ENCODE measurements at places on chromosomes 3 and 15.

DNA sequence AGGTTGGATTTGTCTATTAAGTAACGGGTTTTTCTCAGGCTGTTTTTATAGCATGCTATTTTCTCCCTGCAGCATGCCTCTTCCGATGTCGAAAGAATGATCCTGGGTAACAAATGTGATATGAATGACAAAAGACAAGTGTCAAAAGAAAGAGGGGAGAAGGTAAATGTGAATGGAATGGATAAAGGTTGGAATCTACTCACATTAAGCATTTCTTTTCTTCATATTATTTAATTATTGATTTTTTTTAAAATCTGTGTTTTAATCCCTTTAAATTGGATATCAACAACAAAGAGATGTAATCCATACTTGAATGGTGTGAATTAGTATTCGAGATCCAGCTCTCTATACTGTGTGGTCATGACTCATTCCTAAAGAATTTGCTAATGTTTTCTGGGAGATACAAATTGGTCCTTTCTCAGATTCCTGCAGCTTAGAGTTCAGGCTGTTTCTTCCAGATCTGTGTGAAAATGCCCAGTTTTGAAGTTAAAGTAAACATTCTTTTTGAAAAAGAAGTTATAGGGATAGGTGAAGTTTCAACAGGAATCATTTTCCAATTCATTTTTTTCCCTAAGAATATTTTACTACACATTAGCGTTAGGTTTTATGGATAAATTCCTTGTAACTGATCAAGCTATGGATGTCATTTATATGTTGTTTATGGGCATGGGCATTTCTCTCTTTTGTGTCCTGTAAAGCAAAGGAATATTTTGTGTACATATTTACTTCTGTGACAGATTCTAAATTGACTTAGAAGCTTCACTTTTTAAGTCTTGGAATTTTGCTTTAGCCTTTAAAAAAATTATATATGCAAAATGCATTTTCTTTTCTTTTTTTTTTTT lies 20.8 kb upstream of the APH1B start:
- DNase-seq, result peak; percentile 87

- no peak for DNase-seq
These were observed 41.2 kb upstream of the LINGO1 start for GRCh38 chr15:77673866-77674265.

GRCh38 chr3:174002543-174002942 lies 605.0 kb downstream of the NLGN1 start:
- peak; percentile 53 for DNase-seq

DNA sequence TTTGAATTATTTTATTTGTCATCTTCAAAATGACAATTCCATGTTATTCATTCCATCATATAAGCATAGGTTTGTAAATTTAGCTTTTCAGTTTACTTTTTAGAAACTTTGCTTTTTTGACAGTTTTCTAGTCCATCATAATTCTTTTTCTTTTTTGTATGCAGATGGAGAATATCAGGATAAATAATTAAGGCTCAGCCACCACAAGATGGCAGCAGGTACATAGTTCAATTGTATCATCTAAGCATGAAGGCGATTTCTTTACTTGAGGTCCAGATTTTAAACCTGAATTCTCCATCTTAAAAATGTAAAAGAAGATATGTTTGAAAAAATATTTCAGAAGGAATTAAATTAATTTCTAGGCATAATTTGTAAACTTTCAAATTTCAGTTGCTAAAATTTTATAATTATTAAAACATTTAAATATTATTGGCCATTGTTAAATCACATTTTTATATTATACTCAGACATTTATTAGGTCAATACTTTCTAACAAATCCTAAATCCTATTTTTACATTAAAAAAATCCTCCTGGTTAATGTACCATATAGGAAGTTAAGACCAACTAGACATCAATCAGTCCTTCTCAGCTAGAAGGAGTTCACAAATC lies 15.1 kb downstream of the PLSCR5 start:
- DNase-seq, result peak; percentile 67

DNA sequence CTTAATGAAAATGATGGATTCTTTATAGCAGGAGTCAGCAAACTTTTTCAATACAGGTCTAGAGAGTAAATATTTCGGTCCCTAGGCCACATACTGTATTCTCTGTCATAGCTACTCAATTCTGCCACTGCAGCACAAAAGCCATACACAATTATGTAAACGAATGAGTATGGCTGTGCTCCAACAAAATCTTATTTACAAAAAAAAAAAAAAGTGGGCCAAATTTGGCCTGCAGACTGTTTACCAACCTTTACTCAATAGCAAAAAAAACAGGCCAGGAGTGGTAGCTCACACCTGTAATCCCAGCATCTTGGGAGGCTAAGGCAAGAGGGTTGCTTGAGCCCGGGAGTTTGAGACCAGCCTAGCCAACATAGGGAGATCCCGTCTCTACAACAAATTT lies 41.1 kb downstream of the TTBK2 start:
- DNase-seq, result no peak

GRCh38 chr3:32467333-32468070 lies 35.1 kb downstream of the CMTM6 start:
- peak; percentile 58 for DNase-seq

- no peak for DNase-seq
These were observed 22.9 kb upstream of the DCLK3 start for GRCh38 chr3:36786921-36787890.

GRCh38 chr3:195312714-195313113 lies 41.8 kb upstream of the XXYLT1 start:
- DNase-seq, result no peak

- DNase-seq, result peak; percentile 54
These were observed 6.5 kb upstream of the CRYBG3 start for GRCh38 chr3:97815149-97815917.

DNA sequence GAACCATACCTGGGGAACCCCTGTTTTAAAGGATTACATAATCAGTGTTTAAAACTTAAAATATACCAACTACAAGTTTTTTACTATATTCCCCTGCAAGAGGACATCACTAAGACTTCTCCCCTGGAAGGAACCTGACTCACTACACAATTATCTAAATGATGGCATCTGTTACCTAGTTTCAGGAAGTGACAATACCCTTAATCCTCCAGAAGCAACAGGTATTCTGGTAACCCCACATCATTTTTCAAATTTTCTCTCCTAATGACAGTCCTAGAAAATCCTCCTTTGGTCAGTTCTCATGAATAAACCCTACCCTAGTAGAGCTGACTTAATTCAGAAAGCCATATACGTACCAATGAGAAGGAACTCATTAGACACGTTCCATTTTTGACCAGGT lies 78.4 kb downstream of the RFX7 start:
- DNase-seq, result peak; percentile 5

GRCh38 chr3:153714016-153714415 lies 407.2 kb upstream of the ARHGEF26 start:
- no peak for DNase-seq

DNA sequence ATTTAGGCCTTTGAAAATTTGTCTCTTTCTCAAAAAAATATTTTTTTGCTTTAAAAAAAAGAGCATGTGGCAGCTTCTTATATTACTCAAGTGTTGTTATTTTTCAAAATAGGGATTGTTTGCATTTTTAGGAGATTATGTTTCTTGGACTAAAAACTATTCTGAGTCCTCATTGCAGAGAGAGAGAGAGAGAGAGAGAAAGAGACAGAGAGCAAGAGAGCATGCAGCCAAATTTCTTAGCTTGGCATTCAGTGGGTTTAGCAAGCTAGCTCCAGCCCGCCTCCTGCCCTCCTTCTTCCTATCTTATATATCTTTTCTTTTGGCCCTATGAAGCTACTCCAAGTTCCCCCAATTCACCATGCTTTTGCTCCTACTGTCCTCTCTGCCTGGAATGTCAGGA lies 55.7 kb downstream of the CEMIP start:
- no peak for DNase-seq

GRCh38 chr3:32469151-32469874 lies 33.3 kb downstream of the CMTM6 start:
- DNase-seq, result no peak

GRCh38 chr3:67381667-67382272 lies 272.6 kb downstream of the SUCLG2 start:
- peak; percentile 53 for DNase-seq

- no peak for DNase-seq
These were observed 72.3 kb upstream of the BNC1 start for GRCh38 chr15:83356501-83357399.

GRCh38 chr15:89096664-89097063 lies 8.4 kb downstream of the ABHD2 start:
- DNase-seq, result no peak

DNA sequence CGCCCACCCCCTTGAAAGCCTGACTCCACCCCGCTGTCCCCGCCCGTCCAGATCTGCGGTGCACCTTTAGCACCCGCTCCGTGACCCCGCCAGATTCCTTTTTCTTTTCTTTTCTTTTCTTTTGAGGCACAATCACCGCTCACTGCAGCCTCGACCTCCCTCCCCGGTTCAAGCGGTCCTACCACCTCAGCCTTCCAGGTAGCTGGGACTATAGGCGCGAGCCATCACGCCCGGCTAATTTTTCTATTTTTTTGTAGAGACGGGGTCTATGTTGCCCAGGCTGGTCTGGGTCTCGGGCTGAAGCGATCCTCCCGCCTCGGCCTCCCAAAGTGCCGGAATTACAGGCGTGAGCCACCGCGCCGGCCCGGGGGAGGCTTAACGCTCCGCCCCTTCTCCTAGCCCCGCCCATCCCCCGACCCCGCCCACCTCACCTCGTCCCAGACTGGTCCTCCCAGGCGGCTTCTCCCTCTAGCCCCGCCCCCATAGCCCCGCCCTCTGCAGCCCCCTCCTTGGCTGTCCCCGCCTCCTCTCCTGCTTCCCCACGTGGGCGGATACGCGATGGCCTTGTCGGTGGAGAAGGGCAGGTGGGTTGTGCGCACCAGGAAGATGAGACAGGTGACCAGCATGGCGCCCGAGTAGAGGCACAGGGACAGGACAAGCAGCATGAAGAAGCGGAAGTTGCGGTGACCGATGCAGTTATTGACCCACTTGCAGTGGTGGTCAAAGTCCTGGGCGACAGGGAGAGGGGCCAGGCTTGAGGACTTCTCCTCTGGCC lies 3.2 kb downstream of the ZDHHC19 start:
- DNase-seq, result peak; percentile 34

DNA sequence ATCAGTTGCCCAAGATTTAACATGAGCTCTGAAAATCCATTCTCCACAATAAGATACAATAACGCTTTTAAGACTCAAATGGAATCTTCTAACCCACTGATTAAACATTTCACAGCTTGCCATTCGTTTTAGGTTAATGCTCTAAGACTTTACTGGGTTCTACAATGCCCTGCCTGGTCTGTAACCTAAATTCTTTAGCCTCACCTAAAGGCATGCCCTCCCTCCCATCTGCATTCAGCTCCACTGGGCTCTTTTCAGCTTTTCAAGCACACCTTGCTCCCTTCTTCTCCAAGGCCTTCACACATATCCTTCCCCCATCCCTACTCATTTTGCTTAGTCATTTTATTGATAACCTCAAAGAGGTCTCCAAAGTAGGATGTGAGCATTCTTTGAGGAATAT lies 290.9 kb downstream of the LSAMP start:
- no peak for DNase-seq

- DNase-seq, result no peak
These were observed 461.6 kb downstream of the PYDC2 start for GRCh38 chr3:191922570-191922969.

- peak; percentile 69 for DNase-seq
These were observed 21.2 kb upstream of the CRBN start for GRCh38 chr3:3200632-3201212.

- DNase-seq, result no peak
These were observed 2.8 kb downstream of the SEC62 start for GRCh38 chr3:169969174-169970095.

GRCh38 chr15:79283252-79284048 lies 928 bp downstream of the ANKRD34C start:
- peak; percentile 9 for DNase-seq

GRCh38 chr3:140010391-140010790 lies 75.4 kb downstream of the CLSTN2 start:
- DNase-seq, result no peak

GRCh38 chr15:57489122-57489521 lies 102.6 kb upstream of the MYZAP start:
- no peak for DNase-seq

DNA sequence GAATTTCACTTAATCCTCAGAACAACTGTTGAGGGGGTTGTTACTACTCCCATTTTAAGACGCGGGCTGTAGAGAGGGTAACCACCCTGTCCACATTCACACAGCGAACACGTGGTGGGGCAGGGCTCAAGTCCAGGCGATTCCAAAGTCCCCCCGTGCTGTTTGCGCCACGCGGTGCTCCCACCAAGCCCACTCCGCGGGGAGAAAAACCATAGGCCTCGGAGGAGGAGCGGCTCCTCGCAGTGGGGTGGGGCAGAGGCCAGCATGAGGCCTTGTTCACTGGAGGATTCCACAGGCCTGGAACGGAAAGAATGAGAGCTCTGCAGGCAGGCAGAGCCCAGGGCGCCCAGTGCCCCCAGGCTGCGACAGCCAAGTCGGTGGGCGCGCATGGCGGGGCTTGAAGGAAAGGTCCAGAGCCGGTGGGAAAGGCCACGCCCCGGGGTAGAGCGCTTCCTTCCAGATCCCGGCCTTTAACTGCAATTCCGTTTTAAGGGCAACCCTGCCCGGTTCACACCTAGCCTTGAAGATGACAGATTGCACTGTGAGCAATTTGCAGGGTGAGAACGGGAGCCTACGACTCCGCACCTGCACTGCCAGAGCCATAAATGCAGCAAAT lies 161.8 kb upstream of the TBL1XR1 start:
- peak; percentile 23 for DNase-seq

- DNase-seq, result no peak
These were observed 3.5 kb upstream of the TGFBR2 start for GRCh38 chr3:30602946-30603345.

GRCh38 chr15:63480441-63480821 lies 24.0 kb upstream of the USP3 start:
- DNase-seq, result no peak

DNA sequence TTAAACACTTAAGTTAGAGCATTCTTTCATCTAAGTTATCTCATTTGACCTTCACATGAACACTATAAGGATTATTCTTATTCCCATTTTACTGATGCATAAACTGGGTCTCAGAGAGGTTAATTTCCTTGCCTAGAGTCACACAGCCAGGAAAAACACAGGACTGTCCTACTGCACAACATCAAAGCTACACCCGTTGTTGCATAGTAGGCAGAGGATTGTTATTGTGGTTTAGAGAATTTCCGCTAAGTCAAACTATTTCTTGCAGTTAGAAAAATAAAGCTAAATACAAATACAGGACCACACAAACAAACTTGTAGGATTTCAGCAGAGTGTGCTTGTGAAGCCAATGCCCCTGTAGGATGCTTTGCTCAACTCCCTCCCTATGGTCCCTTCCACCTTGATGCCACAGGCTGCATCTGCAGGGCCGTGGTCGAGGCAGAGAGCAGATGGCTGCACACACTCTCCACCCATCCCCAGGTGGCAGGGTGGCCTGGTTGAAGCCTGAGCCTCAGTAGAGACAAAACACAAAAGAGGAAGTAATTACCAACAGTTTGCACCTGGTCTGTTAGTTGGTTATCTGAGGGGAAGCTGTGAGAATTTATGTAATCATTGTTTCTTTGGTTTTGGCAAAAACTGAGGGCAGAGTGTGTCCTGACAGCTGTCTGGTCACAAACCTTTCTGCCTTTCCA lies 41.1 kb upstream of the SKOR1 start:
- DNase-seq, result no peak

- no peak for DNase-seq
These were observed 327.1 kb downstream of the ZNF621 start for GRCh38 chr3:40851836-40852235.
